CD4-positive, alpha-beta T cell treated with Interleukin-6 for 4 hours (primary cell): ENCODE measurements at places on chromosomes 1 and 21.

- no peak for DNase-seq
Measured at GRCh38 chr1:172755099-172755498, 96.2 kb downstream of the FASLG start.

GRCh38 chr1:40824591-40825434, 37.4 kb downstream of the CITED4 start:
- DNase-seq, result no peak

DNA sequence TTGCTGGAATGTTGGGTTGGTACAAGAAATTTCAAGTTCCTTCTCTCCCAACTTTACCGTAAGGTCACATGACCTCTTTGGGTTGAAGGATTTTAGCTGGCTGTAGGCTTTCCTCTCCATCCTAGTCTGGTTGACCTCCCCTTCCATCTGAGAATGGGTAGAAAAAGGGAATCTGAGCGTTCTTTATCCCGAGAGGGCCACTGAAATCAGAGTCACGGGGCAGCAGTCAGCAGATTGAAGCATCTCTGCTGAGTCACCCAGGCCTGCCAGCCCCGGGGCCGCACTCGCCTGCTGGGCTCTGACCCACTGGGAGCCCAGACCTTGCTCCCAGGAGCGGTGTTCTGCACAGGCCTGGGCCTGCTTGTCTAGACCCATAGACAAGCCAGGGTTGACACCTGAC, 31.0 kb downstream of the TMCC2 start:
- DNase-seq, result no peak

DNA sequence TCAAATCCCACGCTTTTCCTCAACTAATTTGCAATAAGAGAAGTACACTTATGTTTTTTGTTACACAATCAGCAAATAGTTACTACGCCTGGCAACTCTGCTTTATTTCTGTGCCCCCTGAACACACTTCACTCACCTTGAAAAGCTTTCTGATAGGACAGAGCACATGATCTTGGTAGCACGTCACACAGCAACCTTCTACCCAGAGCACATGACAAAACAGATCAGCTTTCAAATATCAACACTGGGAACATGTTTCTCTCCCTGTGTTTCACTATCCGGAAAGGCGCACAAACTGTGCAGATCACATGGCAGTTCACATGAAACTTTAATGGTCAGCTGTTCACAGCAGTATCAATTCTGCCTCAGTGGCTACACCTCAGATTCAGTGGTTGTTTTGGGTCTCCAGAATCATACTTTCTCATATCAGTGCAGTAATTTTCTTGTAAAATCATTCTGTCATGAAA, 2.2 kb downstream of the SLC19A2 start:
- no peak for DNase-seq

DNA sequence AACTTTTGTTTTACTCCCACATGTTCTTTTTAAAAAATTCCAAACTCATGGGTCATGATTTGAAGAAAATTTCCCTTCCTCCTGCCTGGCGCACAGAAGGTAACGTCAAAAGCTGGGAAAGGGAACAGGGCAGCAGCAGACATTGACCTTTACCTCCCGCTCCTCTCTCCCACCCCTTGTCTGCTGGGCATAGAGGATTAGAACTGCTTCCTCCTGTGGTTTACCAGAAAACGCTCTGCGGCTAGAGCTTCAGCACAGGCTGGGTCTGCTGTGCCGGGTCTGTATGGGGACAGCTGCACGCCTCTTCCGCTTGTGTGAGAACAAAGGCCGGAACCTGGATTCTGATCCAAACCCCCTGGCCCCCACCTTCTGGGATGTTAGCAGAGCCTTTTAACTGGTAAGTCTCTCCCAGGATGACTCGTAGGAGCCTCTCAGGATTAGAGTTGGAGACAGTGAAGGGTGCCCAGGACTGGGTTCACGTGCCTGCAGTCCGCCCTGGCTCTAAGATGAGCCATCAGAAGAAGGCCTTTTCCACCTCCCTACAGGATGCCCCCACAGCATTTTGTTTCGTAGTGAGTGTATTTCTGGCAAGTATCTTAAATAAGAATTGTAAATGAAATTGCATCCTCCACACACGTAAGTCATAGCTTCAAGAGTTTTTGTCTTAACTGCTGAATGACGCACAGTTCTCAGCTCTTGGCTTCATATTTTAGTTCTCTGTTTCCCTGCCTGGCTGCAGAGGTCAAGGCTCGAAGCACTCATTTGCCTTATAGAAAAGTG, 5.2 kb downstream of the H6PD start:
- DNase-seq, result peak; percentile 66

GRCh38 chr21:31781737-31782136, 49.8 kb upstream of the SCAF4 start:
- no peak for DNase-seq

DNA sequence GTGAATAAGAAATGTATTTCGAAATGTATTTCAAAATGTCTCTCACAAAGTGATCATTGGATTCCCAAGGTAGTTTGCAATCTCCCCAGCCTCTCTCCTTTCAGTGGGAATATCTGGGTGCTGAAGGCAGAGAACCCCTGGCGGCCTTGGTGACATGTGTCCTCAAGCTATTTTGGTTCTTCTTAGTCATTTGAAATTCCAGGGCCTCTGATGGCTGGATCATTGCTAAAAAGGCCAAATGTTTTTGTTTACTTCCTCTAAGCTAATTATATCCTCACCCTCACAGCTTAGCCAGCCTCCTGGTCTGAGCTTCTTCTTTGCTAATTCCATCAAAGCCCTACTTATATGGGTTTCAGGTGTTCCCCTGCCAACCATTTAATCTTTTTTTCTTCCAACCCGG, 71.2 kb downstream of the LRRC40 start:
- DNase-seq, result no peak

DNA sequence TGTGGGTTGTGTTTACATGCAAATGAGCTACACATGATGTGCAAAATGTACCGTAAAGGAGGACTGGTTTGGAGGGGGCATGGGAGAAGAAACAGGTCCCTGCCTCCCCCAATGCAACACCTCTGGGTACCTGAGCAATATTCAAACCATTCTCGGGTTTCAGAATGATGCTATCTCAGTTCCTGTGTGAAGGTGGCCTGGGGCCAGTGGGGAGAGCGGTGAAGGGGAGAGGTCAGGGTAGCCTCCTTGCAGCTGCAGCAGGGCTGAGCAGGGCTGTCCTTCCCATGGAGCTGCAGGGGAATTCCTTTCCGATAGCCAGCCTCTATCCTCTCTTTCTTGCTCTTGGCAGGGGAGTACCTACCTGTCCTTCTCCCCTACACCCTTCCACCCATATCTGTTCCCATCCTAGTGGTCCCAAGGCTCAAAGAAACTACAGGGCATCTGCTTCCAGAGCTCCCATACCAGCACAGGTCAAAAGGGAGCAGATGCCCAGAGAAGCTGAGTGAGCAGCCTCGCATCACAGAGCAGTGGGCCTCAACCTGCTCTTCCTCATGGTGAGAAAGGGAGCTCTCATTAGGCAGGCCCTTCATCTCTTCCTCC, 11.9 kb downstream of the MEF2D start:
- DNase-seq, result no peak

- no peak for DNase-seq
Measured at GRCh38 chr1:173266841-173267240, 59.7 kb upstream of the TNFSF4 start.

DNA sequence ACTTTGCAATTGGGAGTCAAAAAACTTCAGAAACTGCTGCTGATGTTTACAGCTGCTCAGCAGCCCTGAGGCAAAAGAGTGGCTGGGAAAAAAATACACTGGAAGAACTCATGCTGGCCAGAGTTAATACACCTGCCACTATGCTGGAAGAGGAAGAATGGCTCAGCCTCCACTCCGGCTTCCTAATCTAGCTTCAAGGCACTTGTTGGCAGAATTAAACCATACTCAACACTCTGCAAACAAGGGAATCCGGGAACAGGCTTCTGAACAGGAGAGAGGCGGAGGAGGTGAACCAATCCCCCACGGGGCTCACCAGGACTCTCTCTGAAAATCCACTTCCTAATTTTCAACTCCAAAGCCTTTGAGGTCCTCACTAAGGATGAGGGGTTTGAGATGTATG, 120.1 kb downstream of the CCDC185 start:
- DNase-seq, result no peak

- DNase-seq, result peak; percentile 77
Measured at GRCh38 chr21:32411350-32412161, 950 bp upstream of the EVA1C start.
